ENCODE measurements at places on chromosomes 5 and 9.

- no peak overlapping the region for H3K4me3 ChIP-seq
- H3K36me3 ChIP-seq: no peaks in the 10 kb centered on the region
- H3K4me1 ChIP-seq: peaks cover 17% of the 10 kb centered on the region
- DNase-seq: peak; percentile 83
- H3K27me3 ChIP-seq: no peaks in the 10 kb centered on the region
- peak overlapping the region; percentile 66 for H3K27ac ChIP-seq
Observed at GRCh38 chr9:2120926-2121689, 106.0 kb downstream of the SMARCA2 start.

GRCh38 chr9:75551861-75552260 is 338.6 kb upstream of the PCSK5 start:
- no peak overlapping the region for H3K4me3 ChIP-seq
- no peaks in the 10 kb centered on the region for H3K4me1 ChIP-seq
- no peaks in the 10 kb centered on the region for H3K36me3 ChIP-seq

DNA sequence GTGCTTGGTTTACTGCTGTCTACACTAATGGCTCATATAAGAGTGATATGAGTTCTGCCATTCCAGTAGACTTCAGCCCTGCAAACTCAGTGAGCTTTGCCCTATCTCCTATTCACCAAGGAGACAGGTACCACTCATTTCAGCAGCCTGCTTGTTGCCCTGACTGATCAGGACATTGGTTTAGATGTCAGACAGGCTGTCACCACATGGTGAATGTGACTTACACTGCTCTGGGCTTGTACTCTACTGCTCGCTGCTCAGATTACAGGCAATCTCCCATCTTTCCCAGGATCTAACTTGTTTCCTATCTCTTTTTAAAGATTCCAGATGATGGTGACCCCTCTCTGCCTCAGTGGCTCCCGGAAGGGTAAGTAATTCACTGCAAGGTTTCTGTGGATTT is 123.3 kb upstream of the RUSC2 start:
- no peaks in the 10 kb centered on the region for H3K4me1 ChIP-seq
- DNase-seq: no peak
- no peaks in the 10 kb centered on the region for H3K36me3 ChIP-seq
- no peak overlapping the region for H3K27ac ChIP-seq
- H3K4me3 ChIP-seq: no peak overlapping the region
- no peaks in the 10 kb centered on the region for H3K27me3 ChIP-seq

GRCh38 chr9:22170556-22170955 is 161.5 kb upstream of the CDKN2B start:
- no peaks in the 10 kb centered on the region for H3K27me3 ChIP-seq
- no peak for DNase-seq
- H3K4me3 ChIP-seq: no peak overlapping the region
- H3K4me1 ChIP-seq: no peaks in the 10 kb centered on the region
- H3K36me3 ChIP-seq: no peaks in the 10 kb centered on the region
- H3K27ac ChIP-seq: no peak overlapping the region

GRCh38 chr5:169415948-169416347 is 115.0 kb upstream of the SLIT3 start:
- DNase-seq: no peak
- no peak overlapping the region for H3K4me3 ChIP-seq
- H3K36me3 ChIP-seq: no peaks in the 10 kb centered on the region
- no peaks in the 10 kb centered on the region for H3K4me1 ChIP-seq

DNA sequence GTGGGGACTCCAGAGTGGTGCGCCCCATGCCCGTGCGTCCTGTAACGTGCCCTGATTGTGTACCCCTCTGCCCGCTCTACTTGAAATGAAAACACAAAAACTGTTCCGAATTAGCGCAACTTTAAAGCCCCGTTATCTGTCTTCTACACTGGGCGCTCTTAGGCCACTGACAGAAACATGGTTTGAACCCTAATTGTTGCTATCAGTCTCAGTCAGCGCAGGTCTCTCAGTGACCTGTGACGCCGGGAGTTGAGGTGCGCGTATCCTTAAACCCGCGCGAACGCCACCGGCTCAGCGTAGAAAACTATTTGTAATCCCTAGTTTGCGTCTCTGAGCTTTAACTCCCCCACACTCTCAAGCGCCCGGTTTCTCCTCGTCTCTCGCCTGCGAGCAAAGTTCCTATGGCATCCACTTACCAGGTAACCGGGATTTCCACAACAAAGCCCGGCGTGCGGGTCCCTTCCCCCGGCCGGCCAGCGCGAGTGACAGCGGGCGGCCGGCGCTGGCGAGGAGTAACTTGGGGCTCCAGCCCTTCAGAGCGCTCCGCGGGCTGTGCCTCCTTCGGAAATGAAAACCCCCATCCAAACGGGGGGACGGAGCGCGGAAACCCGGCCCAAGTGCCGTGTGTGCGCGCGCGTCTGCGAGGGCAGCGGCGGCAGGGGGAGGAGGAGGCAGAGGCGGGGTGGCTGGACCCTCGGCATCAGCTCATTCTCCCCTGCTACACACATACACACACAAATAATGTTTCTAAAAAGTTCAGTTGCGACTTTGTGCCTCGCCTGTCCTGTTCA is 668 bp downstream of the GLIS3 start:
- H3K27me3 ChIP-seq: peaks cover 39% of the 10 kb centered on the region
- peaks cover 10% of the 10 kb centered on the region for H3K4me1 ChIP-seq
- no peak overlapping the region for H3K27ac ChIP-seq
- no peaks in the 10 kb centered on the region for H3K36me3 ChIP-seq
- H3K4me3 ChIP-seq: peak overlapping the region; percentile 65

- peak; percentile 90 for DNase-seq
- H3K27me3 ChIP-seq: no peaks in the 10 kb centered on the region
- peaks cover 24% of the 10 kb centered on the region for H3K4me1 ChIP-seq
- no peak overlapping the region for H3K4me3 ChIP-seq
Observed at GRCh38 chr9:83304686-83305085, 233.5 kb downstream of the FRMD3 start.

- DNase-seq: peak; percentile 52
- H3K27ac ChIP-seq: no peak overlapping the region
- H3K27me3 ChIP-seq: no peaks in the 10 kb centered on the region
- no peaks in the 10 kb centered on the region for H3K4me1 ChIP-seq
- H3K4me3 ChIP-seq: no peak overlapping the region
Observed at GRCh38 chr9:18442629-18443491, 31.1 kb upstream of the ADAMTSL1 start.
